ENCODE measurements at places on chromosomes 5 and 9.

DNA sequence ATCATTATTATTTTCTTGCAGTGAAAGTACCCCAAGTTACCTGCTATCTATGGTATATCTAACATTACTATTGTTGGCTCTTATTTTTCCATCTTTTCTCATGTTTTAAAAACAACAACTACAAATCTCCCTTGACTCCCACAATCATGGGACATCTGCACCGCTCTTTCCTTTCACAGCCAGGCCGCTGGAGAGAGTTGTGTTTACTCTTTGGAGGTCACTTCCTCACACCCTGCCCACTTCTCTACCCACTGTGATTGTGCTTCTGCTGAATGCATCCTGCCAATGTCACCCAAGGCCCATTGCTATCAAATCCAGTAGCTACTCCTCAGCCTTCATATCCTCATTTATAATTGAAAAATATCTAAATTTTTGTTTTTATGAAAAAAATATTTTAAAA is 29.7 kb downstream of the SLC28A3 start:
- DNase-seq, result no peak

- no peak for DNase-seq
Observed at GRCh38 chr5:127609011-127609410, 39.9 kb upstream of the CTXN3 start.

DNA sequence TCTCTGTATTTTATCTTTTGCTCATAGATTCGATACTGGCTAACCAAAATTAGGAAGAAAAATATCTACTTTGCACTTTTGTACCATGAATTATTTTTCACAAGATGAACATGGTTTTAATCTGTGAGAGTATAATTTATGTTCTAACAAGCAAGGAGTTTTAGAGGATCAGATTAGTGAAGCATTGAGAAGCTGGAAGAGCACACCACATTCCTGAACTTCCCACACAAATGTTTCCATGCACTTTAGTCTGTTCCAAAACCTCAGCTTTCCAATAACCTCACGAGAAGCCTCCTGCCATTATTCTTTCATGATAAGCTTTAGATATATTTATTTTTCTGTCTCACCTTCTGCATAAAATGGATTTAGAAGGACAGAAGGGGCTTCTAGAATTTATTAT is 98.7 kb upstream of the MPDZ start:
- no peak for DNase-seq

DNA sequence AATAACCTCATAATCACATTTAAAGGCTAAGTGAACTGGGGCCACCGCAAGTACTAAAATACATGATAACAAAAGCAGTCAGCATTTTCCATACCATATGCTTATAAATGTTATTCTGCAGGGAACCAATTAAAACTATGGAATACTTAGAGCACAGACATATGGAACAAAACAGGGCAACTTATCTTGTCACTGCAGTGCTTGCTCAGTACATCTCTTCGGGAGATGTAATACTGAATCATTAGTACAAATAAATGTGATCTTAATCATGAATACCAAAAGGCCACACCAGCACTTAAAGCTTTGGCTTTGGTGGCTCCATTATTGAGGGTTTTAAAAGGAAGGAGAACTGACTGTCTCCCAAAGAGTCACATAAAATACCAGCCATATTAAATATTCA is 32.1 kb downstream of the PRUNE2 start:
- no peak for DNase-seq

- DNase-seq, result no peak
Observed at GRCh38 chr5:140588311-140589070, 23.9 kb downstream of the SLC35A4 start.

GRCh38 chr5:140109018-140109758 is 4.7 kb upstream of the PURA start:
- DNase-seq, result no peak

GRCh38 chr5:132375957-132376356 is 6.4 kb downstream of the SLC22A5 start:
- DNase-seq, result no peak

DNA sequence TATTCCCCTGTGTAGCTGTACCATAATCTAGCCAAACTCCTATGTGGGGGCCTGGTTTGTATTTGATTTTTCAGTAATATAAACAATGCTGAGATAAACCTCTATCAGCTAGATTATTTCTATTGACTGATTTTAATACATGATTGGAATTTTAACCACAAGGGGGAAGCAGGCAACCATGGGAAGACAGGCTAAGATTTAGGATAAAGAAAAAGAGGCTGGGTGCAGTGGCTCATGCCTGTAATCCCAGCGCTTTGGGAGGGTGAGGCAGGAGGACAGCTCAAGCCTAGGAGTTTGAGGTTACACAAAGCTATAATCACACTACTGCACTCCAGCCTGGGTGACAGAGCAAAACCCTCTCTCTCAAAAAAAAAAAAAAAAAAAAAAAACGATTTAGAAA is 18.1 kb upstream of the GPX3 start:
- DNase-seq, result peak; percentile 71

- no peak for DNase-seq
Observed at GRCh38 chr5:57298985-57299491, 125.2 kb downstream of the GPBP1 start.

DNA sequence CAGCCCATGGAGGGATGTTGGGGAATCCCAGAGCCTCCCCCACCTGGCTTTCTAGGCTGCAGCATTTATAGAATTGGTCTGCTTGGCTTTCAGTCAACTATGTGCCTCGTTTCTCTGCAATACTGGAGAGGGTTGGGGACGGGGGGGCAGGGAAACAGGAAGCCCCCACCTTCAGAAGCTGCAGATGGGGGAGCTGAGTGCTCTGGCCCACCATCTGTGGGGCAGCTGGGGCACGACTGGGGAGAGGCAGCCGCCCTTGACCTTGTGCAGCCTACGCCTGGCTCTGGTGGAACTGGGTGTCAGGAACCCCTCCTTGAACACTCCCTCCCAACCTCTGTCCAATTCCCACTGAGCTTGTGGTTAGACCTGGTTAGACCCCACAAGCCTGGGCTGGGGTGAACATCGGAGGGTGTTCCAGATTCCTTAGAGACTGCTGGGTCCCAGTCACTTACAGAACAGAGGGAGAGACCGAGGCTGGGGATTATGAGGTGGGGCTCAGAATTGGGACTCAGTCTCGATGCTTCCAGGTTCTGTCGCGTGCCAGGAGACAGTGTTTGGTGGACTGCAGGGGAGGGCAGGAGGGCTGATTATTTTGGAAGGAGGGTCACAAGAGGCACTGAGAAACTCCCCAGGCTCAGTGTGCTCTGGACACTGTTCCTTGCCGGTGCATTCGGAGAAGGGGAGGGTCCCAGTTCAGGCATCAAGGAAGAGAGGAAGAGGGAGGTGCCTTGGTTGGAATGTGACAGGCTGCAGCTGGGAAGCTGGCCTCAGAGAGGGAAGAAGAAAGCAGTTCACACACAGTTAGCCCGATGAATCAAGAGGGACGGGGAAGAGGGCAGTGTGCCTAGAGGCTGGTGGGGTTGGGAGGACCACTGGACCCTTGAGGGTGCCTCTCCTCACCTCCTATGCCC is 25.6 kb downstream of the COL27A1 start:
- no peak for DNase-seq

- no peak for DNase-seq
Observed at GRCh38 chr5:78387468-78388153, 27.2 kb downstream of the SCAMP1 start.

GRCh38 chr5:178336889-178337288 is 104.3 kb upstream of the PHYKPL start:
- DNase-seq, result no peak

- no peak for DNase-seq
Observed at GRCh38 chr5:163562071-163562470, 56.7 kb downstream of the MAT2B start.

DNA sequence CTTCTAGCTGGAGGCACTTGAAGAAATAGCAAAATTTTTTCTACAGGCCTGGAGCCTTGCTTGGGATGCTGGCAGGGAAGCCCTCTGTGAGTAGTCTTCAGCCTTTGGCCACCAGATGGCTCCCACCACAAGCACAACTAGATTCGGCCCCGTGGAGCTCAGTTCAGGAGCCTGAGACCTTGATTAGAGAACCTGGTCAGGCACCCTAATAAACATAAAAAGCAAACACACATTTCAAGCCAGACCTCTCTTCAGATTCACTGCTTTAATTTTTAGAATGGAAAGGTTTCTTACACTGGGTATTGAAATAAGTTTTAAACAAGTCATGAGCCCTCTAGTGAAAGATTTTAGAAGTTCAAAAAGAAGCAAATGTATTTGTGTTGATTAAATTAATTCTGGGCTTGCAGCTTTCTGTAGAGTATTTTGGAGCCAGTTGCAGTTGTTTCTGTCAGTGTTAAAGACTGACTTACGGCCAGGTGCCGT is 41.4 kb downstream of the GLRX start:
- peak; percentile 87 for DNase-seq

DNA sequence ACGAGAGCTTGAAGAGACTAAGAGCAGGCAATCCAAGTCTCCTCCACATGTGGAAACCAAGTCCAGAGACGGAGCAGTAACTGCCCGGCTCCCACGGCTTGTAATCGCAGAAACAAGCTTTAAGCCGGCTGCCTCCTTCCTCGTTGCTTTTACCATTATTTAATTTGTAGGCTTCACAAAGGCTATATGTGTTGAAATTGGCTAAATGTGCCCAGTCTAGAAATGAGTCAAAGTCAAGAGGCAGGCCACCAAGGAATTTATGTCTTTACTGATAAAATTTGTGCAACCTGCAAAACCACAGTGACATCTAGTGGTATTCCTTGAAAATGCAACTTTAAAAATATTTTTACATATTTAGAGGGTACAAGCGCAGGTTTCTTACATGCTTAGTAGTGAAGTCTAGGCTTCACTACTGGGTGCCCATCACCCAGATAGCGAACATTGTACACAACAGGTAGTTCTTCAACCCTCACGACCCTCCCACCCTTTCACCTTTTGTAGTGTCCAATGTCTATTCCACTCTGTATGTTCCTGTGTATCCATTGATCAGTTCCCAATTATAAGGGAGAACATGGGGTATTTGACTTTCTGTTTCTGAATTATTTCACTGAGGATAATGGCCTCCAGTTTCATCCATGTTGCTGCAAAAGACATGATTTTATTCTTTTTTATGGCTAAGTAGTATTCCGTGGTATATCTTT is 33.5 kb upstream of the EBF1 start:
- no peak for DNase-seq

DNA sequence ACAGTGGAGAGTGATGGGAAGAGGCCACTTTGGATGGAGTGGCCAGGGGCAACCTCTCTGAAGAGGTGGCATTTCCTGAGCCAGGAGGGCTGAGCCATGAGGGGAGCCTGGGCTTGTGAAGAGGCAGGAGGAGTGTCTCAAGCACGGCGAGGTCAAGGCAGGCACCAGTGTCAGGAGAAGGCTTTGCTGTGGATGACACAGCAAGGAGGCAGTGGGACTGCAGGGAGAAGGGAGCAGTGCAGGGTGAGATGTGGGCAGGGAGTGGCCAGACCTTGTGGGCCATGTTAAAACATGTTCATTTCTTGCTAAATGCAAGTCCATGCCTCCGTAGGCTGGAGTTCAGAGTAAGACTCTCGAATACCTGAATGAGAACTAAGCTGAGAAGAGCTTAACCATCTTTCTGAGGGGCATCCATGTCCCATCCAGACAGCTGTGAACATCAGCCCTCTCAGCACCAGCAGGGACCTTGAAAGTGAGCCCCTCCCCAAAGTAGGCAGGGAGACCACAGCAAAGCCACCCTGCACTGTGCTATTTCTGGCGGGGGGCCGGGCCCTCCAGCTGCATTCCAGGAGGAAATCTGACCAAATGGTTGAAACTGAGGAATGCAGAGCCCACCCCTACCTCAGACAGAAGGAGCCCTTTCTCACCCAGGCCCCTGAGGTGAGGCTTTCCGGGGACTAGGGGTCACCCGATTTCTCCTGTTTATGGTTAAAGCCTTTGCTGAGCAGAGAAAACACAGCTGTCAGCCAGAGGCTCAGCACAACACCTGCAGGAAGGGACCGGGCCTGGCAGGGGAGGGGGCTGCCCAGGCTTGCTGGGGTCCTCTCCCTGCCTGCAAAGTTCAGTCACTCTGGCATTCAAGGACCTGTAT is 16.1 kb upstream of the ARSI start:
- no peak for DNase-seq

DNA sequence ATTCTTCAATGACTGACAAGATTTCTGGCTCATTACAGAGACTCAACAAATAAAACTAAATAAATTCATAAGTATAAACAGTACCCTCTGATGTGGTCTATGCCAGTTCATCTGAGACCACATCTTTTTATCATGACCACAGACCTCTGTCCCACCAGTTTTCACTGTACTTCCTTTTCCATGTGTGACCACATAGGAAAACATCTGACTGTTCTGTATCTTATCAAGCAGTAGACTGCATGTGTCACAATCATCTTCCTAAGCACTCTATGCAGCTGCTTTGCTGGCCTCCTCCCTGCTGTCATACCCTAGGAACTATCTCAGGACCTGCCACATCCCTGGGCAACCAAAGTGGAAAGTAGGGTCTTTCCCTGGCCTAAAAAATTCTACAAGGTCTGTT is 205.0 kb upstream of the ZNF462 start:
- DNase-seq, result no peak

DNA sequence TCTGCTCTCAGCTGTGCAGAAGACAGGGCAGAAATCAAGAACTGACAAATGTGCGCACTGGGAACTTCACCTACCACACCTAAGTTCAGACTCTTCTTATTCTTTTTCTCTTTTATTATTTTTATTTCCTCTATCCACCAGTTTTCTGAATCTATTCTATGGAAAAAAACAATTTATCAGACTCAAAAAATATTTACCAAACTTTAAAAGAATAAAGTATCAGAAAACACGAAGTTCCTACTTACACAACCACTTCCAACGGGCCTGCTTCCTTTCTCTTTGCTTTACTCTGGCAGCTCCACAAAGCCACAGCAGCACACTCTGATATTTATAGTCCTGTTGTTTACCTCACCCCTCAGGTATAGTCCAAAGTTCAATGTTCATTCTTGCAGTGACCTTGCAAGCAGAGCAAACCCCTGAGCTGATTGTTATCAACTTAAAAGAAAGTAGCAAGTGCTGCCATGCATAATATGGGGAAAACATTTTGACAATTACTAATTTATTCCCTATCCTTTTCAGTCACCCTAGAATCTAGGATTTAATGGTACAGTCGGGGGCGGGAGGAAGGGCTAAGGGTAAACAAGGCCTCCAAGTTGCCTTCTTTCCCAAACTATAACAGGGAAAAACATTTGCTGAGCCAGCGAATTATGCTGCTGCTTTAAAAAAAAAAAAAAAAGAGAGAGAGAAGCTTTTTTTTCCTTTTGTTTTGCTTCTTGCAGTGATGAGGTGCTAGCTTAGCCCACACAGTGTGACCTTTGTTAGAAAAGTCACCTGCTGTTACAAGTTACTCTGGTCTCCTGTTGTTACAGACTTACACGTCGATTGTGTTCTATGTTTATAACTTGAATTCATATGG is at the start of gene SELENOP:
SELENOP (minus strand) TSS at position 302 of the 856 bp plus-strand sequence. CDS start 3,539 bp downstream, outside the sequence.
- no peak for DNase-seq

- DNase-seq, result no peak
Observed at GRCh38 chr5:128403333-128403732, 134.7 kb downstream of the FBN2 start.

- no peak for DNase-seq
Observed at GRCh38 chr9:128339761-128340690, at the start of gene SLC27A4. Gene SLC27A4 (plus strand): TSS chr9:128340527. CDS start chr9:128343133, 2,606 bp downstream.

GRCh38 chr9:125999504-125999881 is 252.3 kb downstream of the PBX3 start:
- DNase-seq, result no peak

GRCh38 chr9:117028103-117028858 is 341.2 kb downstream of the TRIM32 start:
- DNase-seq, result no peak

Data from coronary artery (tissue), 2 donors.